Mucosa of gallbladder (tissue), 1 donor: ENCODE measurements at places on chromosomes 13 and 19. TPM values are rescaled to one million over a fixed set of nuclear protein-coding genes. Genes with fewer than 3 reads are reported as not detected.

COG3 gene
- 23.9 TPM for total RNA-seq

GRCh38 chr19:2037651-2038255 is 13.3 kb downstream of the MKNK2 start:
- DNase-seq = no peak

DNA sequence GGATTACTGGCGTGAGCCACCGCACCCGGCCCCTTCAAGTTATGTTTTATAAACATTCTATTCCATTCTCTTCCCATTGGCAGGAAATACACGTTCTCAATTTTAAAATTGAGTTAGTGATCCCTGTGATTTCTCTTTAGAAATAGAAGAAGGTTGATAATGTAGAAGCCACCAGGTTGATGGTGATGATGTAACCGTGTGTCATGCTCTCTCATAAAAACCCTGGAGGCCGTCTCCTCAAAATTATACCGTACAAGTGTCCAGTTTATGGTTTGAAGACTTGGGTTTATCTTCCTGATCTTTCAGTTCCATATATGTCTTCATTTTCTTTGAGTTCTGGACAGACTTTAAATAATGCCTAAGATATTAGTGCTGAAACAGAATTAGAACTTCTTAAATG is 32.2 kb downstream of the COG3 start:
- no peak for DNase-seq

DNA sequence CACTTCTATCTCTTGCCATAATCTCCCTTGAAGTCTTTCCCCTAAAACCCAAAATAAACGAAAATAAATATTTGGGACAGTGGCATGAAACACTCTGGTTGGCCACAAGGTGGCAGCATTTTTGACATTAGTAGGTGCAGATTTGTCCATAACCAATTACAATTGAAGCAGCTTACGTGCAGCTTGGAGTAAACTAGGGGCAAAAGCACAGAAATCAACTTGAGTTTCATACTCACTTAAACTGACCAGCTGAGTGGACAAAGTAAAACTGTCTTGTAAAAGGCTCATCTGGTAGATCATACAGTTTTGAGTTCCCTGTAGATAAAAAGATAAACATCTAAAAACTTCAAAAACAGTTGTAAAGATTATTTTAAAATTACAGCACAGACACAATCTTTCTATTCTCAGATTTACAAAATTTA is 18.8 kb downstream of the PDCD5 start:
- DNase-seq = peak; percentile 22

AXL gene
- total RNA-seq = 57.3 TPM

GRCh38 chr13:49567491-49567890 is 17.9 kb downstream of the RCBTB1 start:
- DNase-seq = no peak

- no peak for DNase-seq
Measured at GRCh38 chr19:39494661-39495060, 4.1 kb upstream of the DLL3 start.

DNA sequence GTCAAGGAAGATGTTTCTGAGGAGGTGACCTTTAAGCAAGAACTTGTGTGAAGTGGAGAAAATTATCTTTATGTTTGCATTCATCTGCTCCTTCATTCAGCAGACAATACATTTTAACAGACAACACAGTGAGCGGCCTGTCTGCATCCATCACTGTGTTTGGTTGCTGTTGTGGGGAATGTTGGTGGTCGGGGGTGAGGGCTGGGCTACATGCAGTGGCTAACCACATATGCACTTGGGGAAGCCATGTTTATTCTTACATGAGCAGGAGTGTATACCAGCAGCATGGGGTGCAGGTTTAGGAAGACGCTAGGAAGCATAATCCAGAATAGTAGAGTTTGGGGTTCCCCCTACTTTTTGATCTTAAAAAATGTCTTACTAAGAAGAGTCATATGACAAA is 66.4 kb downstream of the DHRS12 start:
- DNase-seq = no peak

GRCh38 chr19:6532244-6532999 is 1.6 kb downstream of the TNFSF9 start:
- DNase-seq = no peak

DNAJC3 gene
- 76.5 TPM for total RNA-seq

DNA sequence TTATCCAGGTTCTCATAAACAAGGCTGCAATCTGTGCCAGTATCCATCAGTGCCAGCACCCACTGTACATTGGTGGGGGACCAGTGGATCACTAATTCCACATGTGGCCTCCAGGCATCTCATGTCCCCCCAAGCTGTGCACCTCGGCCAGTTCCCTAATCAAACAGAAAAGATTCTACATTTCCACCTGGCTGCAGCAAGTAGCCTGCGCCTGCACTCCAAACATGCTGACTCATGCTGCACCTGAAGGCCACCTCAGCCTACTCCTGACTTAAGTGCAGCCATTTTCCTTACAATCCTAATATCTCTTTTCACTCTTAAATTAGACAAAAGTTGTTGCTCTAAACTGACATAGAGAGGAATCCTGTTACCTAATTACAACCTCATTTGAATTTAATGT is 729.4 kb upstream of the MIR17HG start:
- DNase-seq = no peak

ZNF773 gene
- total RNA-seq = 9.9 TPM

DNA sequence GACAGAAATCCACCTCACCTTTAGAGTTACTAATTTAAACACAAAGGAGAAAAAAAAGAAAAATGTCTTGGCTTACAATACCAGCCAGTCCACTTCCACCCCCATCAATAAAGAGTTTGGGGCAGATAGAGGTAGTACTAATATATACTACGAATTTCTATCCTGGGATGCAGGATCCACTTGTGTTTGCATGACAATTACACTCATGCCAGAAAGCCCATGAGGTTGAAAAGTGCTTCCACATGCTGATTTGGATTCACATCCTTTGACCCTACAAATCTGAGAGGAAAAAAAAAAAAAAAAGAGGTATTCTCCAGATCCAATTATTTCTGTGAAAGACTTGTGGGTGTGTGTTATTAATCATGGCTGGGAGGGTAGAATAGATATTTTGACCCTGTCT is 335.2 kb downstream of the SLITRK1 start:
- DNase-seq = no peak

DNA sequence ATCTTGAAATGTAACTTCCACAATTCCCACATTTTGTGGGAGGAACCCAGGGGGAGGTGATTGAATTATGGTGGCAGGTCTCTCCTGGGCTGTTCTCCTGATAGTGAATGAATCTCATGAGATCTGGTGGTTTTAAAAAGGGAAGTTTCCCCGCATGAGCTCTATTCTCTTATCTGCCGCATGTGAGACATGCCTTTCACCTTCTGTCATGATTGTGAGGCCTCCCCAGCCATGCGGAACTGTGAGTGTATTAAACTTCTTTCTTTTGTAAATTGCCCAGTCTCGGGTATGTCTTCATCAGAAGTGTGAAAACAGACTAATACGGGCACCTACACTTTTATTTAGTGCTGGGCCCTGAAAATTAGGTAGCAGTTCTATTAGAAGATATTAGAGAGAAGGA is 45.8 kb downstream of the TNFSF13B start:
- no peak for DNase-seq

DNA sequence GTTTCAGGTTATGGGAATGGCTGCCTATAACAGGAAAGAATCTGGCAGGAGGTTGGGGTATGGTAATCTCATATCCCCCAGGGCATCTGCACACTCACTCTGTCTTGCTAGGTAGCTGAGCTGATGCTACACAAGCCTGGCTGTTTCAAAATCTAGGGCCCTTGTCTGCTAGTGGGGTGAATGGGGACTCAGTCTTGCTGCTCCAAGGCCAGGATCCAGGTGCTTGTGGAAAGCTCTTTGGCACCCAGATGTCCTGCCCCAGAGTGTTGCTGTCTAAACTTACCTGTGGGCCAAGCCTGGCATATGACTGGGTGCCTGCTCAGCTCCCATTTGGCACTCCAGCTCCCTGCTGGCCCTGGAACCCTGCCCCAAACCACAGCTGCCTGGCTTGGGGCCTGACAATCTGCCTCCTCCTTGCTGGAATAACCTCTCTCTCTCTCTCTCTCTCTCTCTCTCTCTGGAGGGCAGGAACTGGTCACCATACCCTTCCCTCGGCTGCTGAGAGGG is 158.1 kb upstream of the TSC22D1 start:
- DNase-seq = no peak

DNA sequence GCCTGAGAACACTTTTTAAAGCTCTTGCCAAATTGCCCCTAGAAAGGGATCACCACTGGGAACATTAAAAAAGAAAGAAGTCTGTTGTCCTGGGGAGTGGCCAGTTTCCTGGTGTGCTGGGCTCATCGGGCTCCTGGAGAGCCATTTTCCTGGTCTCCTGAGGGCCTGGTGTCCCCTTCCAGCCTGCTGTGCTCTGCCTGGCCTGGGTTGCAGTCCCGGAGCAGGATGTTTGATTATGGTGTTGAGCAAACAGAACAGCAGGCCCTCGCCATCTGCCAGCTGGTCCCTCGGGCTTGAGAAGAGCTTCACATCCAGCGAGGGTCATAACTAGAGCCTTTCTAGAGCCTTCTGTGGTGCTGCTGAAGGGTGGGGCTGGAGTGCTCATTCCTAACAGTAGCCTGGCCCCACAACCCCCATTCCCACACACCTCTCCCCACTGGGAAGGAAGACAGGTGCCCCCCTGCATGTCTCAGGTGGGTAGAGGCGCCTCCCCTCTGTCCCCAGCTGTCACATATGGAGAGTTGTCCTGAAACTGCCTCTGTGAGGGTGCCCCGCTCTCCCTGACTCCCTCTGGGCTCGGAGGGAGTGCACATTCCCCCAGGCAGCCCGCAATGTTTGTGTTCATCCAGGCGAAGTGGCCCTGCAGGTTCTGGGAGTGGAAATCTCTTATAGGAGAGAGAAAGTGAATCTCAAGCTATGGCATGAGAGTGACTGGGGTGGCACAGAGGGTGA is 151.1 kb downstream of the SIPA1L3 start:
- DNase-seq = no peak

TMEM221 gene
- 0.37 TPM for total RNA-seq
